H1 (cell line): ENCODE measurements at places on chromosomes 3 and 15. TPM values are rescaled to one million over a fixed set of nuclear protein-coding genes. Genes with fewer than 3 reads are reported as not detected.

The MYZAP gene
- 0.25 and 0.41 TPM in 2 replicates for polyA plus RNA-seq

GRCh38 chr15:53808058-53808706 is 48.7 kb upstream of the WDR72 start:
- DNase-seq: no peak

- DNase-seq: no peak
Observed at GRCh38 chr3:66104535-66104934, 65.8 kb upstream of the MAGI1 start.

- DNase-seq: no peak
Observed at GRCh38 chr15:49286649-49287404, 116.8 kb downstream of the GALK2 start.

DNA sequence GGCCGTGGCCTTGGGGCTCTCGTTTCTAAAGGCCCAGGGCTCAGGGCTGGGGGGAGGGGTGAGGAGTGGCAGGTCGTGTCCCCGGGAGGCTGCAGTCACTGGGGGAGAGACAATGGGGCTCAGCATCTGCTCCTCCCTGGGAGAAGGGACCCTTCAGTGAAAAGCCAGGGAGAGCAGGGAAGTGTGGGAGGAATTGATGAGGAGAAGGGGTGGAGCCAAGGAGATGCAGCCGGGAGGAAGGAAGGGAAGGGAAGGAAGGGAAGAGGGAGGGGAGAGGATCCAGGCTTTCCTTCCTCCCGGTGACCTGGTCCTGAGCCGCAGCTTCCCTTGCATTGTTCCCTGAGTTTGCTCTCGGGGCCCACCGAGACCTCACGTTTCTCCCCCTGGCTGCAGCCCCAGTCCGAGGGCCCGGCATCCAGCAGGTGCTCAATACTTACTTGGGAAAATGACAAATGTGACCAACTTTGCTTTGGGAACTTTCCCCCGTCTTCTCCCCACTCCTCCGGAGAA is 1.4 kb upstream of the ZNF710 start:
- DNase-seq: no peak

The TMEM207 gene
- polyA plus RNA-seq: not detected in 2 replicates

The SLC38A3 gene
- polyA plus RNA-seq: 3.7 and 4.7 TPM in 2 replicates

The MESP2 gene
- 0.80 and 1.6 TPM in 2 replicates for polyA plus RNA-seq

DNA sequence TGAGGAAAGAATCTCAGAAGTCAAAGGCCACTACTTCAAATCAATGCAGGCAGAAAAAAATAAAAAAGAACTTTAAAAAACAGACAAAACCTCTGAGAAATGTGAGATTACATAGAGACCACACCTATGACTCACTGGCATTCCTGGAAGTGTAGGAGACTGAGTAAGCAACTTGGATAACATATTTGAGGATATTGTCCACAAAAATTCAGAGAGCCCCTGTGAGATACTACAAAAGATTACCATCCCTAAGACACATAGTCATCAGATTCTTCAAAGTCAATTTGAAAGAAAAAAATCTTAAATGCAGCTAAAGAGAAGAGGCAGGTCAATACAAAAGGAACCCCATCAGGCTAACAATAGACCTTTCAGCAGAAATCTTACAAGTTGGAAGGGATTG is 887.3 kb downstream of the NTRK3 start:
- no peak for DNase-seq

GRCh38 chr3:97817965-97818364 is 3.8 kb upstream of the CRYBG3 start:
- DNase-seq: no peak

- DNase-seq: no peak
Observed at GRCh38 chr15:31434588-31435260, 108.1 kb downstream of the KLF13 start.

GRCh38 chr3:119331661-119332060 is 37.5 kb downstream of the ARHGAP31 start:
- no peak for DNase-seq

- no peak for DNase-seq
Observed at GRCh38 chr15:70096215-70097062, 1.3 kb downstream of the TLE3 start.

GRCh38 chr3:49016414-49017228 is 1.8 kb downstream of the DALRD3 start:
- DNase-seq: no peak

The CEP97 gene
- 1.6 and 1.9 TPM in 2 replicates for polyA plus RNA-seq

DNA sequence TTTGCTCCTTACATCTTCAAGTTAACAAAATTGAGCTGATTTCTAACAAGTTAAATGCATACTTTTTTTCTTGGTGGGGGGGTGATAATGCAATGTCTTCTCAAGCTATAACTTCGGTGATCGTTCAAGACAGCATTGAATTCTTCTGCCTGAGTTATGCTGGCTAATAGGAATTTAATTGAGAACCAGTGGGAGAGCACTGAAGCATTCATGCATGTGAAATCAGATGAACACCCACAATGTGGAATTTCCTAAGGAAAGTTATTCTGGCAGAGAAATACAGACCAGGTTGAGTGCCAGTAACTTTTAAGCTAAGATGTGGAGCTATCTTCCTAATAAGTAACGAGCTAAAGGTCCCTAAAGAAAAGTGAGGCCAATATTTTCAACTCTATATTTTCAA is 3.0 kb downstream of the SPATA16 start:
- DNase-seq: no peak

The CIAO2A gene
- 40.7 and 76.4 TPM in 2 replicates for polyA plus RNA-seq

- no peak for DNase-seq
Observed at GRCh38 chr3:188267790-188268335, 113.9 kb downstream of the LPP start.

The NDN gene
- polyA plus RNA-seq: 39.3 and 40.9 TPM in 2 replicates

- DNase-seq: no peak
Observed at GRCh38 chr3:10748040-10748439, 68.0 kb upstream of the SLC6A11 start.

GRCh38 chr3:40913192-40913591 is 286.1 kb upstream of the CTNNB1 start:
- DNase-seq: no peak

GRCh38 chr3:194475978-194476377 is 10.8 kb downstream of the ATP13A3 start:
- DNase-seq: no peak

GRCh38 chr3:61793521-61793920 is 232.2 kb downstream of the PTPRG start:
- DNase-seq: no peak

- no peak for DNase-seq
Observed at GRCh38 chr3:61450866-61451265, 110.5 kb upstream of the PTPRG start.

DNA sequence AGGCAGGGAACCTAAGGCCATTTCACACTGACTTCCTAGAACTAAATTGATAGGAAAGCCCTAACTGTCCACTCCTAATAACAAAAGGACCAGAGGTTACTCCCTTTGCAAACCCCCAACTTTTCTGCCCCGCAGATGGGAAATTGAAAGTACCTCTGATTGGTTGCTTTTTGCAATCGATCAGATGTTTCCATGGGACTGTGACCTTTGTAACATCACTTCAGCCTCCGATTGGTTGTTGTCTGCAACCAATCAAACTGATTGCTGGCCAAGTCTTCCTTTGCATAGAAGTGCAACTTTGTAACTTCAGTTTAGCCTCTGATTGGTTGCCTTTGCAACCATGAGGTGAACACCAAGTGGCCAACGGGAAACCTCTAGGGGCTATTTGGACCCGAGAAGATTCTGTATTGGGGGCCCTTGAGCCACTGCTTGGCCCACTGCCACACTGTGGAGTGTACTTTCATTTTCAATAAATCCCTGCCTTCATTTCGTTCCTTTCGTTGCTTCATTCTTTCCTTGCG is 11.3 kb upstream of the KNL1 start:
- DNase-seq: no peak

- DNase-seq: no peak
Observed at GRCh38 chr3:164730815-164731360, 347.4 kb downstream of the SI start.
